Diencephalon (tissue), 1 donor: ENCODE measurements at places on chromosomes 7 and 10. TPM values are rescaled to one million over a fixed set of nuclear protein-coding genes. Genes with fewer than 3 reads are reported as not detected.

MCM10 gene
- 5.3 TPM for total RNA-seq

PNLIPRP2 gene
- total RNA-seq = not detected

GRM3 gene
- total RNA-seq = 153 TPM

FXYD4 gene
- total RNA-seq = not detected

SVOPL gene
- total RNA-seq = 3.0 TPM

PBLD gene
- total RNA-seq = 10.1 TPM
